ENCODE measurements at places on chromosomes 5 and 9. TPM values are rescaled to one million over a fixed set of nuclear protein-coding genes. Genes with fewer than 3 reads are reported as not detected.

GRCh38 chr9:135698767-135699166 lies 514 bp downstream of the SOHLH1 start:
- no peak overlapping the region for H3K27ac ChIP-seq
- H3K4me3 ChIP-seq: no peak overlapping the region
- no peaks in the 10 kb centered on the region for H3K36me3 ChIP-seq

DNA sequence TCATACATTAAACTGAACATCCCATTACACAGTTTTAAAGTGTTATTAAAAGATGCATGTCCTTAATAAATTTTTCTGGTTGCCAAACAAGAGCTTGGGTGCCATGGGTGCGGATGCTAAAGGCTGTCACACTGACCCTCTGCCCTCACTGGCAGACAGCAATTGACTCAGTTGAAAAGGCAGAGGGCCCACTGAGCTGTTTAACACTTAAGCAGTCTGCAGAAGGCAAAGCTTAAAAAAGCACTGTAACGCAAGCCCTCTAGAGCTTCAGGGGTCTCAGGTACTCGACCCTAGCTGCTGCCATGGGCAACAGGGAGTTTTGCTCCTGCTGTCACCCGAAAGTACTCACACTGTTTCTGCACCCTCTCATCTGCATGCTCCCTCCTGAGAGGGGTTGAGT lies 726.4 kb upstream of the TYRP1 start:
- no peaks in the 10 kb centered on the region for H3K36me3 ChIP-seq
- DNase-seq: no peak
- no peak overlapping the region for H3K27ac ChIP-seq

- H3K27ac ChIP-seq: no peak overlapping the region
- no peaks in the 10 kb centered on the region for H3K36me3 ChIP-seq
- H3K4me1 ChIP-seq: no peaks in the 10 kb centered on the region
- no peaks in the 10 kb centered on the region for H3K27me3 ChIP-seq
- DNase-seq: no peak
These were observed 292.5 kb downstream of the SH3GL2 start for GRCh38 chr9:17871213-17871890.

Gene CCDC187
- polyA plus RNA-seq: 0.10 TPM

Gene LCN1
- not detected for polyA plus RNA-seq

All from spleen (tissue), 13 donors.